M059J (cell line): ENCODE measurements at places on chromosomes 12 and 14. TPM values are rescaled to one million over a fixed set of nuclear protein-coding genes. Genes with fewer than 3 reads are reported as not detected.
A peak's percentile ranks its signal among the peaks of the same experiment; 100 is the strongest.

DNA sequence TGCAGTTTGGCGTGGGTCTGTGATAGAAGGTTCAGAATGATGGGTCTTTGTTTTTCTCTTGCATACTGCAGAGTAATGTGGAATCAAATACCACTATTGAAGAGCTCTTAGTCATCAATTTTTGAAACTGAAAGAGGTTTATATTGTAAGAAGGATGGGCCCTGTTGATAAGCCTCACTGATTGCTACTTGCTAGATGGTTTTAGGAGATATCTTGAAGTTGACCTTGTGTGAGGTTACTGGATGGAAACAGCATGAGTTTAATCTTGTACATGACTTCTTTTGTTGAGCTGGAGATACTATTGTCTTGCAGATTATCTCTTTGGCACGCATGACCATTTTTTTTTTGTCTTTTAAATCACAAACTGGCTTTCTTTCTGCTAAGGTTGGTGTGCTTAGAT lies 13.8 kb downstream of the BICD1 start:
- peak; percentile 22 for DNase-seq

DNA sequence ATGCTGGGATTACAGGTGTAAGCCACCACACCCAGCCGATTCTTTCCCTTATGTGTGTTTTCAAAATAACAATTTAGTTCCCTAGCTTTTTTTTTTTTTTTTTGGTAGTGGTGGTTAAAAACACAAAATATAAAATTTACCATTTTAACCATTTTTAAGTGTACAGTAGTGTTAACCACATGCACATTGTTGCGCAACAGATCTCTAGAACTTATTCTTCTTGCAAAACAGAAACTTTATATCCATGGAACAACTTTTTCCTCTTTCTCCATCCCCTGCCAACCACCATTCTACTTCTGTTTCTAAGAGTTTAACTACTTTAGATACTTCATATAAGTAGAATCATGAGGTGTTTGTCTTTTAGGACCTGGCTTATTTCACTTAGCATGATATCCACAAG lies 1.1 kb upstream of the NDUFA12 start:
- no peak for DNase-seq

GRCh38 chr12:91396293-91396692 lies 213.7 kb upstream of the DCN start:
- DNase-seq, result no peak

DNA sequence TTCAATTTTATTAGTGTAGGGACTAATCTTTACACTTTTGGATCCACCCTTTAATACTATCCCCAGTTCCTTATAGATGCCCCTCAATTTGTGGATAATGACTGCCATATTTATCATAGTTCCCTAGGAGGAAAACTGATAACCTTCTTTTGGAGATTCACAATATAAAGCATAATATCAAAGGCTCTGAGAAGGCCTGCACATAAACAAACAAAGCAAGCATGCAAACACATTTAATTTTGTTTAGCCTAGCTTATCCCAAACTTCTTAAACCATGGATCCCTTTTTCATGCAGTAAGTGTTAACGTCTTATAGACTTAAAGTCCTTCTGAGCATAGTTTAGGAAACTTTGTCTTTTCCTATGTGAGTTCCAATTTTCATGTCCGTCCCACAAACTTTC lies 290.4 kb upstream of the TBX3 start:
- no peak for DNase-seq

Gene SUOX
- 9.7 and 17.0 TPM in 2 replicates for total RNA-seq
